CD4-positive, alpha-beta T cell (primary cell): ENCODE measurements at places on chromosomes 1 and 21. TPM values are rescaled to one million over a fixed set of nuclear protein-coding genes. Genes with fewer than 3 reads are reported as not detected.

DNA sequence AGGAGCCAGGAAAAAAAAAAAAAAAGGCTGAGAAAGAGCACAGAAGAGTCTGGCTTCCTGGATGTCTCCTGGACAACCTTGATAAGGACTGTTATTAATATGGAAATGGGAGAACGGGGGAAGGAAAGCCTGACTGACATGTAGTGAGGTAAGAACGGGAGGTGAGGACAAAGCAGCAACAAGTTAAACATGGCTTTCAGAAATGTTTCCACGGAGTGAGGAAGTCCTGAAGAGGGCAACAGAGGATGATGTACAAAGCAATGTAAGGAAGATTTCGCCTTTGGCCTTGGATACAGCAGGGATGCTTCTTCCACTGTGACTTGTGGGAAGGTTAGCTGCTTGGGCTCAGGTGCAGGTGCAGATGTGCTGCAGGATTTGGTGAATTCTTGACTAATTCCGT, 11.9 kb upstream of the NIBAN1 start:
- DNase-seq: no peak

GRCh38 chr1:175204330-175204729, 11.8 kb upstream of the KIAA0040 start:
- no peak for DNase-seq

DNA sequence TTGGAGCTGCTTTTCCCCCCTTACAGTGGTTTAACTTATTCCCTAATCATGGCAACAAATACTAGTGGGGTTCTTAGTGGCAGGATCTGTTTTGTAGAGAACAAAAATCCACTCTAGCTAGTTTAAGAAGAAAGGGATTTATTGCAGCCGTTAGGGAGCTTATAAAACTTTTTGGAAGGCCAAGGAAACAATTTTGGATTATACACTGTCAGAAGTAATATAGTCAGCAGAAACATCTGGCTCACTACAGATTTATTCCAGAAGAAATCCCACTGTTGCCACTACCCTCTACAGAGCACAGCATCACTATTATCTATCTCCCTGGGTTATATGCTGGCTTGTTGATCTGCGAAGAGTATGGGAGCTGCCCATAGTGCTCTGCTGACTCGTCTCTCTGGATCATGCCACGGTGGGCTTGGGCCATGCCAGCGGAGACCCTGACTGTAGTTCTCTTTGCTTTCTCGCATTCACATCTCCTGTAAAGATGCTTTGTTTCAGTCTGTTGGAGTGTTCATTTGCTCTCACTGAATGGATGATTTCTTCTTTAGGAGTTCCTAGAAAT, 107.5 kb downstream of the ODF2L start:
- DNase-seq: no peak

RASSF5 gene
- 156 TPM for total RNA-seq

SPRR5 gene
- total RNA-seq: not detected
